ENCODE measurements at places on chromosomes 12 and 14.

- DNase-seq = no peak
These were observed 127.3 kb downstream of the ATP23 start for GRCh38 chr12:58068706-58069105.

- DNase-seq = no peak
These were observed 54.6 kb upstream of the PTGR2 start for GRCh38 chr14:73796893-73797542.

DNA sequence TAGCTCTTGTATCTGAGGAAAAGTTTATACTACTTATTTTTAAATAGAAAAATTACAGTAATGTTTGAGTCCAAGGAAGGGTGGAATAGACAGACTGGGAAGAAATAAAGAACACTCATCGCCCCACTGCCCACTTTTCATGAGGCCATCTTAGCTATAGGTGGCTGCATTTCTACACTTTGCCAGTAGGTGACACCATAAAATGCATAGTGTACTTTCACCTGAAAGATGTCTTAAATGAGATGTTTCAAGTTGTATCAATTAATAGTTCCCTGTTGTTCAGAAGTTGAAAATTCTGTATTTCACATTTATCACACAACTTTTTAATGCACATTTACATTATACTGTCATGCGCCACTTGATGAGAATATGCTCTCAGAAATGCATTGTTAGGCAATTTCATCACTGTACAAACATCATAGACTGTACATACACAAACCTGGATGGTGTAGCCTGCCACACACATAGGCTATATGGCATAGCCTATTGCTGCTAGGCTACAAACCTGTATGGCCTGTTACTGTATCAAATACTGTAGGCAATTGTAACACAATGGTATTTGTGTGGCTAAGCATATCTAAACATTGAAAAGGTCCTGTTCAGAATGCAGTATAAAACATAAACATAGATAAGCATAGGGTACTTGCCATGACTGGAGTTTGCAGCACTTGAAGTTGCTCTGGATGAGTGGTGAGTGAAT lies 27.6 kb downstream of the PMCH start:
- no peak for DNase-seq

- DNase-seq = no peak
These were observed 880.1 kb upstream of the FBXO33 start for GRCh38 chr14:40312296-40312695.

- DNase-seq = no peak
These were observed 12.3 kb downstream of the NUDT4 start for GRCh38 chr12:93390031-93390430.

Data from aorta (tissue), 5 donors.